ENCODE measurements at places on chromosomes 3 and 15.

DNA sequence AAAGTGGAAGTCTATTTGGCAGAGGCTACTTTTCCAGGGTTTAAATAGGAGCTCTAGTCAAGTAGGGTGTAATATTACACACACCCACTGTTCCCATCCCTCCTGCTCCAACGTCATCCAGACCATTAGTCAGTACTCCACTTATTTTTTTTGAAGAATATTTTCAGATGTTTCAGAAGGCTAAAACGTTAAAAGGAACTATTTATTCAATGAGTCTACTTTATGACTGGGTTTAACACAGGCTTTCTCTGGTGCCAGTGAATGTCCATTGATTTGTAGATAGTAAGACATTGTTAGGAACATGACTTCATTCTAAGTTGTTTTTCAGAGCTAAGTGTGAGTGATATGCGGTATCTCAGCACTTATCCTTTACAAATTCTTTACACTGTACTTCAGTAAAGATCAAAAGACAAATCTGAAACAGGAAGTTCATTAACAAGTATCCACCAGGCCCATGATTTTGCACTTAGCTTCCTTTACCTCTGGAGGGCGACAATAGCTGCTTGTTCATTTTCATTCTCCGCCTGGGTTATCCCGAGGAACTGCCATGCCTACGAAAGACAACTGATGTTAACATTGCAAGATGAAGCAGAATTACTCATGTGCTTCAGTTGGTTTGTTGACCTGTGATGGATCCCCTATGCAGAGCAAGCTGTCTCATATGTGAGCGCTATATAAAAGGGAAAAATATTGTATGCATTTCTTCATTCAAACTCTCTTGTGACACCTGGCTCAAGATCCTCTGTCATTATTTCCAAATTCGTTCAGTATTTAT lies 158.7 kb downstream of the USP13 start:
- DNase-seq: no peak

DNA sequence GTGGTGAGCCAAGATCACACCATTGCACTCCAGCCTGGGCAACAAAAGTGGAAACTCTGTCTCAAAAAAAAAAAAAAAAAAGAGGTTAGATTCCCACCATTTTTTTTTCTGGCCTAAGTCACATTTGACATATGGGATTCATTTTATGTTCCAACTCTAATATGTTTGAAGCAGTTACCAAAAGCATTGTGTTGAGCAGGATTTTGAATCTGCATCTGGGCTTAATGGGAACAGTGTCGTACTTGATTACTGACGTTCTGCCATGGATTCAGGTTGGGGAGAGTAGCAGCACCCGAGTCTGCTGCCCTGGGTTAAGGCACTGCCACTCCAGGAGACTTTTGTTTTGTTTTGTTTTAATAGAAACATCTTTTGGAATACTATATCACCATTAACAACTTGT lies 348.7 kb upstream of the TBL1XR1 start:
- DNase-seq: no peak

- DNase-seq: no peak
Measured at GRCh38 chr15:44595246-44595645, 58.3 kb downstream of the EIF3J start.

- no peak for DNase-seq
Measured at GRCh38 chr15:83982748-83983147, 252.8 kb upstream of the GOLGA6L4 start.

- DNase-seq: no peak
Measured at GRCh38 chr15:75814794-75815193, 28.5 kb upstream of the UBE2Q2 start.

DNA sequence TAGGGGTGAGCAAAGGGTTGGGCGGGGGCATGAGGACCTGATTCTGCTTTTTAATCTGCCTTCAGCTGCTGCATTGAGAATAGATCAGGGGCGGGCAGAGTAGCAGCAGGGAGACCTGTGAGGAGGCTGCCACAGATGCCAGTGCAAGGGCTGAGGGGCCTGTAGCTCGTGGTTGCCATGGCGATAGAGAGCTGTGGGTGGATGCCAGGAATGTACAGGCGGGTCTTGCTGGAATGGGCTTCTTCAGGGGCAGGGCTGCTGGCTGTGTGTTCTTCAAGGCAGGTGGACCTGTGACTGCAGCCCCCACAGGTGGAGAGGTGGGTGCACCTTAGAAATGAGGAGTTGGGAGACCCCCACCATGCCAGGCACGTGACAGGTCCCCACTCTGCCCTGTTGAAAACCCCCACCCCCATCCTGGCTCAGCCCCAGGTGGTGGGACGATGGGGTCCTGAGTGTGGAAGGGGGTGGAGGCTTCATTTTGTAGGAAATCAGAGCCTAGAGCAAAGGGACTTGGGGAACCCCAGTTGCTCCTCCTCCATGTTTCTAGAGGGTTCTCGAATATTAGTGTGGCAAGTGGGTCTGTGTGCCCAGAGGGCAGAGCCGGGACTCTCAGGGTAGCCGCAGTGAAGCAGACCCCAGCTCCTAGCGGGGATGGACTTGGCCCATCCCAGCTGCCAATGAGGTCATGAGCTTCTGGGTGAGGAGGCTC lies 38.3 kb downstream of the SLC6A6 start:
- DNase-seq: no peak

GRCh38 chr15:79025201-79025600 lies 65.4 kb downstream of the RASGRF1 start:
- DNase-seq: no peak

DNA sequence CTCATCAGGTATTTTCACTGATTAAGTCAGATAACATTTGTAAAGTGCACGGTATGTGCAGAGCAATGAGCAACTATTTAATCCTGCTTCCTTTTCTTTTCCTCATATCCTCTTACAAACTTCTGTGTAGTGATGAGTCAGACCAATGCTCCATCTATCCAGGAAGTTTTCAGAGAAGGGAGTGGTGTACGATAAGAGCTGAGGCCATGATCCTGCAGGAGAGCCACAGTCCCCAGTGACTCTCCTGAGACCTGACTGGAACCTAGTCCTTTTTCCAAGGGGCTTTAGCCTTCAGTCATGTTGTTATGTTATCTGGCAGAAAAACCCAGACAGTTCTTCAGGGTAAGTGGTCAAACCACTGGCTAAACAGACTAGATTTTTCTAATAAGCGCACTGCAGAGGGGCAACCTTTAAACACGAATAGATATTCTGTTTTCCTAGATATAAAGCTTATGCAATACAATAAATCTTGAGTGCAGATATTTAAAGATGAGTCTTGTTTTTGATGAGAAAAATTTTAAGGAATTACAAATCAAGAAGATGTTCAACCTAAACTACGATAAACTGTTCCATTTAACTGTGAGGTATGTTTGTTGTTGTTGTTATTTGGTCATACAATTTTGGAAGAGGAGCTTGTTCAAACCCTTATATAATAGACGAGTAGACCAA lies 110.5 kb upstream of the RAP2B start:
- DNase-seq: no peak

DNA sequence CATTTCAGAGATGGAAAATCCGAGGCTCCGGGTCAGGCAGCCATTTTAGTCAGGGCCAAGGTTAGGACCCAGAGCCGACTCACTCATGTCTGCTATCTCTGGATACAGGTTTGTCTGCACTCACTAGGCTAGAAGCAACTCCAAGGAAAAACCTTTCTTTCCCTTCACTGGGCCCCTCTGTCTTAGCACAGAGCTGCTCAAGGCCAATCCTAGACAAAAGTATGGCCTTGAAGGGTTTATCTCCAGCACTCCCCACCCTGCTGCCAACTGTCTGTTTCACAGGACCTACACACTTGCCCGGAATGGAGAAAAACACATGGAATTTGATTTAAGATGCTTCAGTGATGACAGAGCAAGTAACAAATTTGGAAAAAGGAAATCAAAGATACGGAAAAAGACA lies 25.6 kb downstream of the ACAN start:
- no peak for DNase-seq

DNA sequence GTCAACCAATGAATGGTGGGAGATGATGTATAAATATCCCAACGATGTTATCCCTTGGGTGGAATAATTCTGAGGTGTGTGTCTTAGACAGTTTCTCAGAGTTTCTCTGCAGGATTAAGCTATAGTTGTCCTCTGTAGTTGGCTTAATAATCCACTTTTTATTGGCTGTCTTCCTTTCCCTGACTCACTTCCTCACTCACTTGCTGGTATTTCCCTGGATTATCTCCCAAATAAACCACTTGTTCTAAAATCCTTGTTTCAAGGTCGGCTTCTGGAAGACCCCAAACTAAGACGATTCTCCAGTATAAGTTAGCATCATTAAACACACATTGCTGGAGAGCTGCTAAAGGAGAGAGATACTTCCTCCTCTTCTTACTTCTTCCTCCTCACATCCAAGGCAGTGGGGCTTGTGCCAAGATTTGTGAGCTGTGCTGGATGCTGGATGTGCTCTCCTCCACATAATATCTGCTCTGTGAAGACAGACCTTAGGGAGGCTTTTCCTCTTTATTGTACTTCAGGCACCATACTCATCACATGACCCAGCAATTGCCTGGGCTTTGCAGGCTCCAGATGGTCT lies 22.5 kb upstream of the ROPN1 start:
- DNase-seq: no peak

DNA sequence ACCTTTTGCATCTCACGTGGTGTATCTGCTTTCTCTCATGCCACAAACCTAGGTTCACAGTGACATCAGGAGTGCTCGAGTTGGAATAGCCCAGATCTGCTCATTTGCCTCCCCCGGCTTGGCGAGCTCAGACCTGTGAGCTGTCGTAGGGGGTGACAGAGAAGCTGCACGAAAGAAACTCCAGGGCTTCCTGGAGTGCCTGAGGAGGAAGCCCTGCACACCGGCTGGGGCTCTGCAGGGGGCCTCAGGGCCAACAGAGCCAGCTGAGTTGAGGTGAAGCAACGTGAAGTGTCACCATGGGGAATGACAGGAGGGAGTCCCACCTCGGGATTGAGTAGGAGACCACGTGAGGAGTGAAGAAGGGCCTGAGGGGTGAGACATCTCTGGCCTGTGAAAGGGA lies 62.5 kb downstream of the RPN1 start:
- no peak for DNase-seq

All from stimulated activated CD8-positive, alpha-beta memory T cell treated with anti-CD3 and anti-CD28 coated beads, Interleukin-2, amount 100 ng/mL, for 1 hour (primary cell).